Stimulated activated CD8-positive, alpha-beta memory T cell treated with anti-CD3 and anti-CD28 coated beads, Interleukin-15, amount 100 ng/mL, for 4 hours (primary cell): ENCODE measurements at places on chromosomes 3 and 15.

- DNase-seq: no peak
Observed at GRCh38 chr3:146180376-146180775, 19.4 kb upstream of the PLOD2 start.

GRCh38 chr3:72307438-72308115 lies 522.6 kb upstream of the PROK2 start:
- DNase-seq: no peak

GRCh38 chr3:32062950-32063582 lies 43.4 kb upstream of the GPD1L start:
- DNase-seq: no peak

- no peak for DNase-seq
Observed at GRCh38 chr3:32146746-32147211, 40.4 kb downstream of the GPD1L start.

DNA sequence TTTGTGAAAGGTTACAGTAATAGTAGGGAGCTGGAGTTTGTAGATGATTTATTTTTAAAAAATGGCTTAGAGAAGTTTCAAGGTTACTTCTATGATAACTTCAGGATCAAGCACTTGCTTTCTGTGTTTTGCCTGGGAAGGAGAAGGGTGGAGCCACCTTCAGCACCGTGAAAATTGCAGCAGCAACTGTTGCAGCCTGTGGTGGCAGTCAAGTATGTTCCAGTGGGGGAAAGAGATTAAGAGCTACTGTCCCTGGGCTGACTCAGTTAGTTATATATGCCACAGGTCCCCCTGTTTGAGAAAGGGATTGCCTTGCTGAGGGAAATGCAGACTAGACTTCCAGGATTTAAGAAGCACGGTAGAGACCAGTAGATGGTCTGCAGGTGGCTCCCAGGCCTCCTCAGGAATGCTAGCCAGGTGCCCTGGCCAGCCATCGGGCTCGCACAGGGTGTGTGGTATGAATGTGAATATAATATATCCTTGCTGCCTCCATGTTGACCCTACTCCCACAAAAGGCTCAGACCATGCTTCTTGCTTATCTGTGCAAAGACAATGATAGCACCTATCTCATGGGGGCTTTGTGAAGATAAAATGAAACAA lies 389.5 kb downstream of the CACNA2D3 start:
- DNase-seq: no peak

- DNase-seq: no peak
Observed at GRCh38 chr3:188206787-188207186, 52.8 kb downstream of the LPP start.

- no peak for DNase-seq
Observed at GRCh38 chr3:72481542-72481941, 366.7 kb downstream of the SHQ1 start.

GRCh38 chr3:171284308-171285075 lies 175.7 kb downstream of the TNIK start:
- DNase-seq: no peak

GRCh38 chr15:65896236-65896635 lies 26.9 kb downstream of the RAB11A start:
- DNase-seq: no peak

GRCh38 chr3:70979983-70980645 lies 603.4 kb downstream of the FOXP1 start:
- no peak for DNase-seq

DNA sequence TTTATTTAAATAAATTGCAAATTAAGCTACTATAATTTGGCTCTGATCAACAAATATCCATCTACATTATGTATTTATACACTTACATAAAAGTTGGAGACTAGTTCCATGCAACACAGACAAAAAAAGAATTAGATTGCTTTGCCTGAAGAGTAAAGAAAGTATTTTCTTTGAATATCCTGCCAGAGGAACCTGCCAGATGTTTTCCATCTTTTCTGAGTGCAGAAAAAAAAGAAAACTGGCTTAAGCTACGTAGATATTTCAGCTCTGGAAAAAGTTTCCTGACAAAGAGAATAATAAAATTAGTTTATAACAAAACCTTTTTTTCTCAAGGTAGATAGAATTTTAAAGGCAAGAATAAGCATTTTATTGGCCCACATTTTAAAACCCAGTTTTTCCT lies 607.5 kb upstream of the NAALADL2 start:
- no peak for DNase-seq

DNA sequence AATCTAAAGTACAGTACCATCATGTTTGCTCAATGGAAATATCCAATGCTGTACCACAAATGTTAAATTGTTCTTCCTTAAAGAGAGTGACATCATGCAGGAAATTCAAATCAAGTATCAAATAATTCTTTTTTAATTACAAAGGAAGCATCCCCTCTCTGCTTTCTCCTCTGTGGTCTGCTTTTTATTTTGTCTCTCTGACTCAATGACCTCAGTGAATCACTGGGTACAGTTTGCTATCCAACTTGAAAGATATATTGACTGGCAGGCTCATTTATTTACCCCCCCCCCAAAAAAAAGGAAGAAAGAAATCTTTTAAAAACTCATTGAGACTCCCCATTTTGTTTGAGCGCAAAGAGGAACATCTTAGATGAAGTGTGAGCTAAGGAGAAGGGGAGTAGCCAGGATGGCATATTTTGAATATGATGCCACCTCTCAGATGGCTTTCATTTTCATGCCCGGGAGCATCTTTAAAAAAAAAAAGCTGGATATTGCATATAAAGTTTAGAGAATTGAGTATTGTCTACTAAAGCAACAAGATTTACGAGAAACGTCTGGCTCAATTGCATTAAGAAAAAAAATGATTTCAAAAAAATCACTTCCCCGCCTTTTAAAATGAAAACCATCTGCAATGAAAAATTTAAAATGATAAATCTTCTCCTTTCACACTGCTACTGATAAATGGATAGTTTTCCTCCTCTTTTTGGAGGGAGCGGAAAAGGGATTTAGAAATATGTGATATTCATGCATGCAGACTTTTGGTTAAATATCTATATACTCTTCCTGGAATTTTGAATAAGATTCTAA lies 307.1 kb upstream of the DPH6 start:
- DNase-seq: no peak

GRCh38 chr15:89599021-89599420 lies 23.8 kb downstream of the TICRR start:
- DNase-seq: no peak

DNA sequence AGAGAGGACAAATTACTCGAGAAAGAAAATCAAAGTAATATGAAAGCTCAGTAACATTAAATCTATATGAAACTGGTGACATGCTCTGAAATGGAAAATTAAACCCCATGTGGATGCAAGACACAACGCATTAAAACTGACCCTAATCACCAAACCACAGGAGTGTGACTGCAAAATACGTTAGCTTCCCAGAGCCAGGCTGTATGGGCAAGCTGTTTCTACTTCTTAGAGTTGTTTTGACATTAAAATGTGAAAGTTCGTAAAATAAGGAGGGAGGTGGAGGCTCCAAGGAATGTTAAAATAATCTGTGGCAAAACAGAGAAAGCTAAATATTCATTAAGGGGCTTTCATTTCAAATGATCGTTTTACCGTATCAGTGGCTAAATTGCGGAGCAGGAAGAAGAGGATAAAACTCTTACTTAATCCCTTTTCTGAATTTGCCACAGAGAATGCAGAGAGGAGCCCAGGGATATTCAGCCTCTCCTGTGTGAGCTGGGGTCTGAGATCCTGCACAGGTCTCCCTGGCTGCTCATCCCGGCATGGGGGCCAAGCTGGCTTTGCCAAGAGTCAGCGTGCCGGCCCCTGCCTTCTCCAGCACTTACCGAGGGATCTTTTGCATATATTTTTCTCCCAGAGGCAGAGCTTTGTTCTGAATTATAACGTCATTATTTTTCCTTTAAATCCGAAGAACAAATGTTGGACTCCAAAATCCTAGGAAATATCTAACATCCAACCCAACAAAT lies 239.8 kb upstream of the THBS1 start:
- no peak for DNase-seq
